Muscle of arm (tissue), 14 donors: ENCODE measurements at places on chromosomes 5 and 9.

GRCh38 chr5:90709323-90710155 lies 150.9 kb downstream of the ADGRV1 start:
- peak; percentile 25 for DNase-seq

GRCh38 chr9:8085986-8086385 lies 286.4 kb upstream of the DMAC1 start:
- DNase-seq: no peak

DNA sequence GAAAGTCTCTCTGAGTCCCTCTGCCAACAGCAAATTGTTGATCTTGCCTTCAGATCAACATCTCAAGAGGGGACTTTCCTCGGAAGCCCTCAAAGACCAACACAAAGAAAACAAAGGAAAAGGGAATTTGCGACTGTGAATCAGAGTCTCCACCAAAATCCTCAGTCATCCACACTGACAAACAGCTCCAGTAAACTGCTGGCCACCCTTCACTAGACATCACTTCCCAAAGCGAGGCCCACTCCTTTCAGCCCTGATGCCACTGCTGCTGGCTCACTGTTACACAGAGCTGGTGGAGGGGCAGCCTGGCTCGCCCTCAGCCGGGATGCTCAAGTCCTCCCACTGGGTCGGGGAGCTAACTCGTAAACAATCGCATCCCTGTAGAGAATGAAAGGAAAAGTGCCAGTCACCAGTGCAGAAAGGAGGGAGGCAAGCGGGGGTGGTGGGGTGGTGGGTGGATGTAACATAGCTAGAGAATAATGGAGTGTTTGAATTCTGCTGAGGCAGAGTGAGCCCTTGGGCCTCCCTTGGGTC lies 1.3 kb downstream of the FGF1 start:
- DNase-seq: no peak

DNA sequence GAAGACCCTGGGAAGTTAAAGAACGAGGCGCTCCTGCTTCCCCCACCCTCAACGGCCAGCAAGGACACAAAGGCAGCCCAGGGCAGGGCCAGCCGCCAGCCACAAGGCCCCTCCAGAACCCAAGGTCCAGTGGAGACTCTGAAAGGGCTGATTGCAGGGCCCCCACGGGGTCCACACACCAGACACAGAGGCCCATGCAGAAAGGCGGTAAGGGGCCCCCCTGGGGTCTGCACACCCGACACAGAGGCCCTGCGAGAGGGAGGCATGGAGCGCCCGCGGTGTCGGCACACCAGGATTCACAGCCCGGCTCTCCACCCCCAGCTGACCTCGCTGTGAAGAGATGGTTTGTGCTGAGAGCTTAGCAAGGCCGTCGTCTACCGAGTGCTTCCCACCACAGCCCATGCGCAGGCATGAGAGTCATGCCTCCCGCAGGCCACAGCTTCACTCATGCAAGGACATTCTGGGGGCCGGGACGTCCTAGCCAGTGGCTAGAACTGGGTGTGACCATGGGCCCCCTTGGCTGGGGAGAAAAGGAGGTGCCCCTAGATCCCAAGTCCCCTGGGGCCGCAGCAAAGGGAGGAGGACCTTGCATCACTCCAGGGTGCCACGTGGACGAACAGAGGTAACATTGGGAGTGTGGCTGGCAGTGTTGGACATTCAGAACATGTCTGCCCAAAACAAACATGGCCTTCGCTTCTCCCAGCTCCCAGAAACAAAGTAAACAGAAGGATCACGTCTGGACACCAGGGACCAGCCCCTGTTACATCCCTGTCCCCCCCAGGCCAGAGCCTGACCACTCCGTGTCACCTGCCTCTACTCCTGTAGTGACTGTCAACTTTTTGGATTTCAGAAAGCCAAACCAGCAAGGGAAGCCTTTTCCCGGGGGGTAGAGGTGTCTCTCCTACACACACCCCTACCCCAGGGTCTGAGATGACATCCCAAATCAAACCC lies 9.8 kb downstream of the BRD3 start:
- DNase-seq: no peak

DNA sequence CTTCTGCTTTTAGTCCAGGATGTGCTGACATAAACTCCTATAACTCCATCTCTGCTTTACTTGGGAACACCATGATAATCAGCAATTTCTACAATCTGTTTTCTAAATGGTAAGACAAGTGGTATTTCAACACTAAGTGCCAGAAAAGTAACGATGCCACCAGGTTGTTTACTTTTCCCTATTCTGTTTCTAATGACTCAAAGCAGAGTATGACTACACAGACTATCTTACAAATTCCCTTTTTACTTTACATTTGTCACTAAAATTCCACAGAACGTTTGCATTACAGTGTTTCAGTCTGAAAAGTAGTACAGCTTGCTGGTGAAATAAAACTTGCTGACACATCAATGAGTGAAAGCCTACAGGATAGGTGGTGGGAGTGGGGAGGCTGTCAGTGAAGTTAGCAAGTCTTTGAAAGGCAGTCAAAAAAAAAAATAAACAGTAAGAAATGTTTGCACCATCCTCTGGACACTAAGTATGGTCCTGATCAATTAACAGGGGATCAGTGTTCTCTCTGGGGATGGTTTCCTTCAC lies 186.5 kb downstream of the LURAP1L start:
- no peak for DNase-seq
